ENCODE measurements at places on chromosomes 12 and 14.

GRCh38 chr12:130335517-130336392 is 1.9 kb upstream of the PIWIL1 start:
- DNase-seq: peak; percentile 3

DNA sequence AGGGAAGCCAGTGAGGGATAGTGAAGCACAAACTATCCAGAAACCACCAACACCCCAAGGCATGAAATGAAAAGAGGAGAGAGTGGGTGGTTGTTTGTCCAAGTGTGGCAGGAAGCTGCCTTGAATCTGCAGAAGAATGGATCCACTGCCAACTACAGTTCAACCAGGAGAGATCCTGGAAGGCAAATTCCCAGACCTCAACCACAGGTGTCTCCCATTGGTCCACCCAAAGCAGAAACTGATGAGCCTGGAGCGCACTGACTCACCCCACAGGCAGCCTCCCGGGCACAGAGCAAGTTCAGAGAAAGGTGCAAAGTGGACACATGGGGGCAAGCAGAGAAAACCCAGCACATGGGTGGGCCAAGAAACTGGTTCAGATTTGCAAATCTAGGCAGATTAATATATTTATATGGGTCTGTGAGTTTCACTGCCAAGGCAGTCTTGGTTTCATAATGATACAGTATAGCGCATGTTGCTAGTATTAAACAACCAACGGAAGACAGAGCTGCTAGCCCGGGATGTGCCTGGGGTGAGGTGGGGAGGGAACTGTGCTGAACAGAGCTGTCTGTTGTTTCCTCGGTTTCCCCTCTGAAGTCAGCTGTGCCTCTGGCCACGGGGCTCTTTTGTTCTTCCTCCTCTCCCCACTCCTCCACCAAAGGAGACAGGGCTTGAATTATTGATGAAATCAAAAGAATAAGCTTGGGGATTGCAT is 416.2 kb upstream of the CCDC196 start:
- DNase-seq: no peak

GRCh38 chr12:101620762-101621133 is 26.0 kb downstream of the MYBPC1 start:
- no peak for DNase-seq

- DNase-seq: no peak
These were observed 88.7 kb downstream of the NTN4 start for GRCh38 chr12:95701722-95702418.

GRCh38 chr12:560691-561390 is 101.1 kb downstream of the B4GALNT3 start:
- DNase-seq: no peak

GRCh38 chr12:50505675-50506530 is 1.1 kb downstream of the DIP2B start:
- DNase-seq: no peak

GRCh38 chr12:6039894-6040601 is 84.4 kb downstream of the VWF start:
- DNase-seq: no peak

DNA sequence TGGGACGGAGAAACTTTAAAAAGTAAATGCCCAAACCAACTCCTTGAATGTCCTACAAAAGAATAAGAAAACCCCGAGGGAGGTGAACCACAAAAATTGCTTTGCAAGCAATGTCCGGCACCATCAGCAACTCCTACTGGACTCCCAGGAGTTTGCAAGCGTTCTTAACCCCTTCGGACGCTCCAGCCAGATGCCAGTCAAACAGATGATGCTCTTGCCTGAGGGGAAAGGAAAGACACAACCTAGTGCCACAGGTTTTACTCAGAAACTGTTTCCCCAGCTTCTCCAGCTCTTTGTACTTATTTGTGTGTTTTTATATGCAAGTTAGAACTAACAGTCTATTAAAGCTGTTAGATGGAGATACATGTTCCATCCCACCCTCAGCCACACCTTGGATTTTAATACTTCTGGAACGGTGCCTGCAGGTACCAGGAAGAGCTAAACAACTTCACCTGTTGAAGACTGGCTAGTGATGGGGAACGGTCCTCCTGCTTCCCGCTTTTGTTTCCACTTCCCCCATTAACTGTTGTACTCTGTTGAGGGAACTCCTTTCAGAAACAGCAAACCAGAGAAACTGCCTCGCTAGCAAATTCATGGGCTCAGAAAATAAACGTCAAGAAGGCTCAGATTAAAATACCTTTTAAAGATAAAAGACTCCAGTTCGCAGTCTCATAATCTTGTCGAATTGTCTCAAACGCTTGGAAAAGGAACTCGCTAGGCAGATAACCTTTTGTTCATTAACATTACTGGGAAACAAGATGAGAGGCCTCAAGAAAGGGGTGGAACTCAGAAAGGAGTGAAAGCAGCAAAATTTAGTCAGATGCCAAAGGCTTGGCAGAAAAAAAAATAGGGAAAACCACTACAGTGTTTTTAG is 1.1 kb upstream of the FERMT2 start:
- peak; percentile 53 for DNase-seq

DNA sequence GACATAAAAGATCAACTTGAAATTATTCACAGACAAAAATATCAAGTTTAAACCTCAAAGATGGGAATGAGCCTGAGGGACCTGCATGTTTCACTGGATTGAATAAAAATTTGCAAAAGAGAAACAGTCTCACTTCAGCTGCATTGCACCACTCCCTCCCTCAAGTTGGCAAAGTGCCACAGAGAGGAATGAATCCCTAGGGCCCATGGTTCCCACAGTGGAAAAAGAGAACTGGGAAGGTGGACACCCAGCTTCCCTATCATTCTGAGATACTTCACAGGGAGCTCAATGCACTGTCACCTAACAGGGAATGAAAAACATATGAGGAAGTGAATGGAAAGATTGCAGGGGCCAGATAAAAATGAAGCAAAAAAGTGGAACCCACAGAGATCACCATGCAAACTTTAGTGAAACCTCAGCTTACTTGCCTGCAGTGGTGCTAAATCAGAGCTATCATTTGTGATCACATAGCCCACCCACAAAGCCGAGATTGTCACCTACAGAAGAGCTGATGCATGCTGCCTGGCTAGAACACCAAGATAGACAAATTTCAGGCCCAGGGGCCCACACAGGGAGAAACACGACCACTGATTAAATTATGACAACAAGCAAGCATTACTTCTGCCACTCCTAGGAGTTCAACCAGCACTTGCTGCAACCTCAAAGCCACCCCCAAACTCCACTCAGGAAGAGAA is 911.3 kb downstream of the LRFN5 start:
- DNase-seq: no peak

DNA sequence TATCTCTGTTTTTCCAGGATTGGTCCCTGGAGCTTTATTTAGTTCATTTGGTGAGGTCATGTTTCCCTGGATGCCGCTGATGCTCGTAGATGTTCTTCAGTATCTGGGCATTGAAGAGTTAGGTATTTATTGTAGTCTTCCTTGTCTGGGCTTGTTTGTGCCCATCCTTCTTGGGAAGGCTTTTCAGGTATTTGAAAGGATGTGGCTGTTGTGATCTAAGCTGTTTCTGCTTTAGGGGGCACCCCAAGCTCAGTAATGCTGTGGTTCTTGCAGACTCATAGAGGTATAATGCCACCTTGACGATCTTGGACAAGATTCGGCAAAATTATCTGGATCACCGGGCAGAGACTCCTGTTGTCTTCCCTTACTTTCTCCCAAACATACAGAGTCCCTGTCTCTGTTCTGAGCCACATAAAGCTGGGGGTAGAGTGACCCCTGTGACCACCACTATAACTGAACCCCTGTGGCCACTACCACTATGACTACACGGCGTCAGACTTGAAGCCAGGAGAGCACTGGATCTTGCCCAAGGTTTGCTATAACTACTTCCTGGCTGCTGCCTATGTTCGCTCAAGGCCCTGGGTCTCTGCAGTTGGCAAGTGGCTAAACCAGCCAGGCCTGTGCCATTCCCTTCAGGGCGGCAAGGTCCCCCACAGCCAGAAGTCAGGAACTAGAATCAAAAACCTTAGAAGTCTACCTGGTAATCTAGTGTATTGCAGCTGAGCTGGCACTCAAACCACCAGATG is 40.9 kb downstream of the FGD4 start:
- DNase-seq: no peak

DNA sequence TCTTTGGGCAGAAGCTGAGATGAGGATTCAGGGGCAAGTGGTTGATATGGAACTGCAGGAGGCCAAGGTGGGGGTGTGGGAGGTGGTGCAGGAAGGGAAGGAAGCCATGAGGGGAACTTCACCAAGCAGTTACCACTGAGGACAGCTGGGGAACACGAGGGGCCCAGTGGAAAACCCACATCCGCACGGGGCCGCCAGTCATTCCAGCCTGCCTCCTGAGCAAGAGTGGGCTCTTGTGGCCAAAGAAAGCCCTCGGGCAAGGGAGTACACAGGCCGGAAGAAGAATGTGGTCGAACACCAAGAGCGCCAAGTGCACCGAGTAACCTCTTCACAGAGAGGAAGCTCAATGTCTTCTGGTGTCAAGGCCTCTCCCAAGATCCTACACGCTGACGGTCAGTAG is 252.2 kb upstream of the FOXN3 start:
- no peak for DNase-seq

- no peak for DNase-seq
These were observed 7.4 kb downstream of the SCARB1 start for GRCh38 chr12:124856132-124856841.

- DNase-seq: peak; percentile 85
These were observed 17.7 kb downstream of the DNAL1 start for GRCh38 chr14:73662487-73662943.

DNA sequence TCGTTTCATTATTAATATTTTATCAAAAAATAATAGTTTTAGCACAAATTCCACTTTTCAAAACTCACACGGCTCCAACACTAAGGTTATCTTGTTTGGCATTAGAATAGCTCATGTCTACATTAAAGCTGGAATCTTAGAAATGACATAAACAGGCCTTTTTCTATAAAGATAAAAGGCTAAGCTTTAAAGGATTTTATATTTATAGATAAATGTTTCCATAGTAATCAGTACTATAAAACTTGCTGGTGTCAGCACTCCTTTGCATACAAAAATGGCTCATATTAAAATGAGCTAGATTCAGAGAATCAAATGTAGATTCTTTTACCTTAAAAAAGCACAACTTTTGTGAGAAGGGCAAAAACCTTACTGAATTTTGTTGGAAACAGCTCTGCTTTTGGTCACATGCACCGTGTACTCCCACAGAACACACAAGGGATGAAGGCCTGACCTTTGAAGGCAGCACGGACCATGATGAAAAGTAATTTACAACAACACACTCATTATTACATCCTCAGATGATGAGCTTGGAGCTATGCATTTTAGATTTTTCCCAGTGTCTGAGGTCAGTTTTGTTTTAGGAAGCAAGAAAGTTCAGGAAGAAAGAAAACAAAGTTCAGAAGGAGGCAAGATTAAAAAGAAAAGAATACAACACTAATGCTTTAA is 202.8 kb downstream of the BCAT1 start:
- no peak for DNase-seq

- no peak for DNase-seq
These were observed 85.9 kb downstream of the VEZT start for GRCh38 chr12:95303476-95303875.

- DNase-seq: no peak
These were observed 228.0 kb upstream of the RTL1 start for GRCh38 chr14:101131451-101131916.

GRCh38 chr12:110694330-110694901 is 5.5 kb upstream of the HVCN1 start:
- no peak for DNase-seq

- no peak for DNase-seq
These were observed 12.0 kb downstream of the DLK1 start for GRCh38 chr14:100738704-100739131.

DNA sequence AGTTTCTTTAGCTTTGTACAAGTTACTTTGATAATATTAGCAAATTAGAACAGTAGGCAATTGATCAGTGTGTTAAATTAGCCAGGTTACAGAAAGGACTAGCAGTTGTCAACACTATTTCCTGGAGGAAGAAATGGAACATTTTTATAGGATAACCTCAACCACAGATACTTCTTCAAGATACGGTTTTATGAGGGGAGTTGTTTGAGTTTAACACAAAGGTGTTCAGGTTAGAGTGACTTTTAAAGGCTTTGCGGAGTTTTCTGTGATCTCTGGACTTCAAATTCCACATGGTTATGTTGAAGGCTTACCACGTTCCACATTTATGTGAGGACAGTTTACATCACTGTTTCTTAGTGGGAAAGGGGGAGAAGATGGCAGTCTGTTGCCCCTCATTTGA is 19.3 kb downstream of the YARS2 start:
- DNase-seq: no peak

GRCh38 chr12:29858270-29858786 is 74.6 kb upstream of the TMTC1 start:
- no peak for DNase-seq

- DNase-seq: no peak
These were observed 11.6 kb downstream of the HIP1R start for GRCh38 chr12:122846622-122847515.

DNA sequence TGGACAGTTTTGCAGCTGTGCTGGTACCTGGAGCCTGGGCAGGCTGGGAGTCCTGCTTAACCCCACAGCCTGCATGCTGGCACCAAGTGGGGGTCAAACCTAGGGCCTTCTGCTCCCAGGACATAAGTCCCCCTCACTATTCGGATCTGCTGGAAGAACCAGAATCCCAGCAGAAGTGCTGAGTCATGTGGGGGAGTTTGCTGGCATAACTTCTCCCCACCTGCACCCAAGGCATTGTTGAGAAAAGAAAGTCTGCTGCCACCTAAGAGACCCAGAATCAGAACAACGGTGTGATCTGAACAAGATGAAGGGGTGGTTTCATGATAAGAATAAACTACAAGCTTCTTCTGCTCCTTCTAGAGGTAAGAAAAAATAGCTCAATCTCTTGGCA is 102.7 kb downstream of the RBM19 start:
- no peak for DNase-seq

DNA sequence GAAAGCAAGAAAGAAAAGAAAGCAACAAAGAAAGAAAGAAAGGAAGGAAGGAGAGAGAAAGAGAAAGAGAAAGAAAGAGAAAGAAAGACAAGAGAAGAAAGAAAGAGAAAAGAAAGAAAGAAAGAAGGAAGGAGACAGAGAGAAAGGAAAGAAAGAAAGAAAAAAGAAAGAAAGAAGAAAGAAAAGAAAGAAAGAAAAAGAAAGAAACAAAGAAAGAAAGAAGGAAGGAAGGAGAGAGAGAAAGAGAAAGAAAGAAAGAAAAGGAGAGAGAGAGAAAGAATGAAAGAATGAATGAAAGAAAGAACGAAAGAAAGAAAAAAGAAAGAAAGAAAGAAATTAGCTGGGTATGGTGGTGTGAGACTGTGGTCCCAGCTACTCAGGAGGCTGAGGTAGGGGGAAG is 400.1 kb upstream of the MDGA2 start:
- DNase-seq: no peak

GRCh38 chr12:58384196-58384595 is 442.8 kb downstream of the ATP23 start:
- no peak for DNase-seq

DNA sequence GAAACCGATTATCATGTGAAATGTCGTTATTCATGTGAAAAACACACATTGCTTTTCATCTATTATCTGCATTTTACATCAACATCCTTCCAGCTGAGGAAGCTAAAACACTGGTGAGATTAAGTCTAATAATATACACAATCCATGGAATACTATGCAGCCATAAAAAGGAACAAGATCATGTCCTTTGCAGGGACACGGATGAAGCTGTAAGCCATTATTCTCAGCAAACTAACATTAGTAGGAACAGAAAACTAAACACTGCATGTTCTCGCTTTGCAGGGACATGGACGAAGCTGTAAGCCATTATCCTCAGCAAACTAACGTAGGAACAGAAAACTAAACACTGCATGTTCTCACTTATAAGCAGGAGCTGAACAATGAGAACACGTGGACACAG is 18.3 kb downstream of the KICS2 start:
- no peak for DNase-seq

All from AG09309 (cell line).